ENCODE measurements at places on chromosomes 3 and 15. TPM values are rescaled to one million over a fixed set of nuclear protein-coding genes. Genes with fewer than 3 reads are reported as not detected.

GRCh38 chr3:53361852-53362251 lies 14.5 kb upstream of the DCP1A start:
- no peaks in the 10 kb centered on the region for H3K27me3 ChIP-seq
- no peaks in the 10 kb centered on the region for H3K36me3 ChIP-seq
- no peak for DNase-seq
- no peak overlapping the region for H3K27ac ChIP-seq
- H3K4me1 ChIP-seq, result no peaks in the 10 kb centered on the region

GRCh38 chr3:35638980-35639253 lies 408 bp upstream of the ARPP21 start:
- DNase-seq, result no peak
- H3K27me3 ChIP-seq, result no peaks in the 10 kb centered on the region
- no peak overlapping the region for H3K4me3 ChIP-seq
- H3K36me3 ChIP-seq, result no peaks in the 10 kb centered on the region
- no peak overlapping the region for H3K27ac ChIP-seq
- no peaks in the 10 kb centered on the region for H3K4me1 ChIP-seq

- H3K36me3 ChIP-seq, result no peaks in the 10 kb centered on the region
- peaks cover 13% of the 10 kb centered on the region for H3K4me1 ChIP-seq
- peak; percentile 8 for DNase-seq
- H3K27me3 ChIP-seq, result no peaks in the 10 kb centered on the region
- H3K4me3 ChIP-seq, result no peak overlapping the region
- no peak overlapping the region for H3K27ac ChIP-seq
Observed at GRCh38 chr3:57998366-57999283, 9.6 kb upstream of the FLNB start.

- H3K27ac ChIP-seq, result no peak overlapping the region
- no peaks in the 10 kb centered on the region for H3K36me3 ChIP-seq
- DNase-seq, result no peak
- H3K4me3 ChIP-seq, result no peak overlapping the region
- H3K4me1 ChIP-seq, result no peaks in the 10 kb centered on the region
Observed at GRCh38 chr3:141204343-141204742, 27.3 kb upstream of the PXYLP1 start.

The SLC28A1 gene
- total RNA-seq, result not detected

GRCh38 chr15:71345186-71345585 lies 229.9 kb downstream of the THSD4 start:
- no peaks in the 10 kb centered on the region for H3K36me3 ChIP-seq
- no peak overlapping the region for H3K27ac ChIP-seq
- no peaks in the 10 kb centered on the region for H3K27me3 ChIP-seq
- no peaks in the 10 kb centered on the region for H3K4me1 ChIP-seq
- DNase-seq, result no peak

- no peaks in the 10 kb centered on the region for H3K36me3 ChIP-seq
- H3K27ac ChIP-seq, result no peak overlapping the region
- DNase-seq, result no peak
- peaks cover 5% of the 10 kb centered on the region for H3K27me3 ChIP-seq
- no peaks in the 10 kb centered on the region for H3K4me1 ChIP-seq
Observed at GRCh38 chr15:35679186-35679585, 133.2 kb upstream of the DPH6 start.

- DNase-seq, result no peak
- H3K4me1 ChIP-seq, result no peaks in the 10 kb centered on the region
- H3K4me3 ChIP-seq, result no peak overlapping the region
Observed at GRCh38 chr3:149603126-149604074, 54.4 kb downstream of the WWTR1 start.

- no peaks in the 10 kb centered on the region for H3K27me3 ChIP-seq
- H3K27ac ChIP-seq, result no peak overlapping the region
- H3K4me1 ChIP-seq, result peaks cover 35% of the 10 kb centered on the region
- no peaks in the 10 kb centered on the region for H3K36me3 ChIP-seq
- H3K4me3 ChIP-seq, result no peak overlapping the region
Observed at GRCh38 chr15:31207246-31207645, 105.7 kb upstream of the TRPM1 start.
